Naive thymus-derived CD4-positive, alpha-beta T cell (primary cell): ENCODE measurements at places on chromosomes 7 and 10. TPM values are rescaled to one million over a fixed set of nuclear protein-coding genes. Genes with fewer than 3 reads are reported as not detected.

GRCh38 chr10:59895629-59896116 lies 10.7 kb downstream of the CCDC6 start:
- peaks cover 11% of the 10 kb centered on the region for H3K4me1 ChIP-seq
- no peak for DNase-seq
- no peaks in the 10 kb centered on the region for H3K36me3 ChIP-seq
- H3K27me3 ChIP-seq: no peaks in the 10 kb centered on the region
- H3K27ac ChIP-seq: no peak overlapping the region

DNA sequence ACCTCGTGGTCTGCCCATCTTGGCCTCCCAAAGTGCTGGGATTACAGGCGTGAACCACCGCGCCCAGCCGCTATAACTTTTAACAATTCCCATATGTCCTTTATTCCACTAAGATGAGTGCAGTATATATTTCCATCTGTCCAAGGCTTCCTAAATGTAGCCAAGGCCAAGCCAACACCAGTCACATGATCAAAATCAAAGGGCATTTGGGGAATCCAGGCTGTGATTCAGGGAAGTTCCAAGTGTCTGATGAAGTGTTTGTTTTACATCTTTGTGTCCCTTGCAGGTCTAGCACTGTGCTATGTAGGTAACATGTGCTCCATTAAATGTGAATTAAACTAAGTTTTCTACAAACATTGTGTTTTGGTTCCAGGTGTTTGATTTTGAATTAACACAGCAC lies 20.8 kb downstream of the AKR1E2 start:
- no peak overlapping the region for H3K4me3 ChIP-seq
- H3K27me3 ChIP-seq: no peaks in the 10 kb centered on the region
- no peak overlapping the region for H3K27ac ChIP-seq
- H3K4me1 ChIP-seq: no peaks in the 10 kb centered on the region
- no peaks in the 10 kb centered on the region for H3K36me3 ChIP-seq

DNA sequence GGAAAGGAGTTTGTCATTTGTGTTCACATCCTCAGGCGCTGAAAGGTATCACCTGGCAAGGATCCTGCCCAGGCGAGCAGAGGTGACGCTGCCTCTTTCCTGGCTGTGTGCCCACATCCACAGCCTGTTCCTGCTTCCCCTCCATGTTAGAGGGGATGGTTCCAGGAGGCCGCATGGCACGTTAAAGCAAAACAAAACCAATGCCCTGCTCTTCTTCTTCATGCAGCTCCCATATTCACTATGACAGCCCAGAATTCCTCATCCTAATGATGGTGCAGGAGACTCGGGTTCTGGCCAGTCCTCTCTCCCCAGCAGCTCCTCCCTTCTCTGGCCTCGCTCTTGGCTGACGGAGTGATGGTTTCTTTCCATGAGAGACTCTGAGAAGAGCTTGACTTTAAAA lies 678.5 kb upstream of the ANKRD30A start:
- H3K27ac ChIP-seq: no peak overlapping the region
- no peak overlapping the region for H3K4me3 ChIP-seq
- no peaks in the 10 kb centered on the region for H3K4me1 ChIP-seq
- DNase-seq: no peak

DNA sequence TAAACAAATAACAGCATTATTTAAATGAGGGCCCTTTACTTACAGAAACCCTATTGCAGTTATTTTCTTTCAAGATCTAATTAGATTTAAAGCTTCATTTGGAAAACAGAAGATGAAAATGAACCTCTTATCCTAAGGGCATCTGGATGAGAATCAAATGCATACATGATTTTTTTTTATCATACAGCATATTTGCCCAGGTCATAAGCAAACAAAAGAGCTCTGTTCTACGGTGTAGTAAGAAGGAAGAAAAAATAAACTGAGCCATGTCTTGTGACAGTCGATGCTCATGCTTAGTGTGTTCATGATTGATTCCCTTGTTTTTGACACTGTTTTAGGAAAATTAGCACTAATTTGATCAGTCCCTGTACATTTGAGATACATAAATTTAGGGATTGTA lies 202.6 kb upstream of the RNF32 start:
- no peaks in the 10 kb centered on the region for H3K27me3 ChIP-seq
- DNase-seq: no peak
- H3K27ac ChIP-seq: no peak overlapping the region
- no peaks in the 10 kb centered on the region for H3K36me3 ChIP-seq

DNA sequence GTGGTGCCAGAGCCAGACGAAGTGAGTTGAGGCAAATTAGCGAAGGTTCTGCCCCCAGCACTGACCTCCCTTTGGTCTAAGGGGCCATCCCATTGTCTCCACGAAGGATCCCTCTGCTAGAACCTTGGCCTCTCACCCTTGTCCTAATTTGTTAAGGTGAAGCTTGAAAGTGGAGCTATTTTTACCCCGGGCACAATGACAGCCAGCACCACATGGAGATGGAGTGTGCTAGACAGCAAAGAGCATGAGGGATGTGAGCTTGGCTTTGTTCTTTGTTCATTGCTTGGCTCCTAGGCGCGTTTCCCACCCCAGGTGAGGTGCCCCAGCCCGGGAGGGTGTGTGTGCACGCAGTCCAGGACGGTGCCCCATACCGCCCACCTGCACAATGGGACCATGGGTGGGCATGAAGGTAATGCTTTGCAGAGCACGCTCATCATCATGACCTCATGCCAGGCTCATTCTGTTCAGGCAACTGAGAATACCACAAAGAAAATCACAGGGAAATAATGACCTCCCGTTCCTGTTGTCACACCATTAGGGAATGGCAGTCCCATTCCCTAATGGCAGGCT lies 361.0 kb upstream of the FZD8 start:
- H3K27me3 ChIP-seq: no peaks in the 10 kb centered on the region
- H3K27ac ChIP-seq: no peak overlapping the region
- DNase-seq: no peak
- no peak overlapping the region for H3K4me3 ChIP-seq

DNA sequence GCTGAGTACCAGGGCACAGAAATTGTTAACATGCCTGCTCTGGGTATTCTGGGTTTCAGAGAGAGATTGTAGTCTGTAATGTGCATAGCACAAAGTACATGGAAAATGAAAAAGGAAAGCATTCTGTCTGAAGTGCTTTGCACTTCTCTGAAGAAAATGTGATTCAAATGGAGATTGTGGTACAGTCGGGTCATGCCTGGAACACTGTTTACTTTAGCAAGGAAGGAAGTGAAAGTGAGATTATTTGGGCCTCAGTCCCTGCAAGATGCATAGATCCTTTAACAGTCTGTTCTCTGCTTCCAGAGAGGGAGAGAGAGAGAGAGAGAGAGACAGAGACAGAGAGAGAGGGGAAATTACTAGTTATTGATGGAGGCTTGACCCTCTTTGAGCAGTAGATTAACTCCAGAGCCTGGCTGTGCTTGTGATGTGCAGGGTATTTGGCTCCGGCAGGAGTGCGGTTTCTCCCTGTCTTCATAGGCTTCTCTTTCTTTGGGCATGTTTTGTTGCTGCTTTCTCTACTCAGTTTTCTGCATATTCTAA lies 5.4 kb downstream of the VWC2 start:
- H3K36me3 ChIP-seq: no peaks in the 10 kb centered on the region
- no peaks in the 10 kb centered on the region for H3K27me3 ChIP-seq
- H3K4me1 ChIP-seq: no peaks in the 10 kb centered on the region
- H3K27ac ChIP-seq: no peak overlapping the region

DNA sequence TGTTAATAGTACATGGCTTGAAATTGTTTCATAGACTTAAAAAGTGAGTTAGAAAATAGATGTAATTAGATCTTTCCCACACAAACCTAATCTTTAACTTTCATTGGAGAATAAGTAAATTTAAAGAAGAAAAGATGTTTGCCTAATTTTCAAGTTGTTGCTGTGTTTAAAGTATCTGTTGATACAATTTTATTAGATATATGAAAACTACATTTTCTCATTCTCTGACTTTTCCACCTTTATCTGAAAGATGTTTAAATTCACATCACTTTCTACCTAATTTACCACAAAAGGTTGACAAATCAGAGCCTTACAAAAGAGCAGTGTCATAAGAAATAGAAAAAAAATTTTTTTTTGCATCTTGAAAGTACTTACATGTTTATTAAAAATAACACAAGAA lies 45.8 kb downstream of the SHOC2 start:
- H3K27ac ChIP-seq: no peak overlapping the region
- DNase-seq: no peak
- no peaks in the 10 kb centered on the region for H3K27me3 ChIP-seq
- H3K36me3 ChIP-seq: no peaks in the 10 kb centered on the region
- H3K4me1 ChIP-seq: peaks cover 6% of the 10 kb centered on the region

The SUN3 gene
- total RNA-seq: 0.53 TPM in 1 of 2 replicates, not detected in the other

The PLXDC2 gene
- 3.4 TPM for total RNA-seq
